ENCODE measurements at places on chromosomes 16 and 17.

DNA sequence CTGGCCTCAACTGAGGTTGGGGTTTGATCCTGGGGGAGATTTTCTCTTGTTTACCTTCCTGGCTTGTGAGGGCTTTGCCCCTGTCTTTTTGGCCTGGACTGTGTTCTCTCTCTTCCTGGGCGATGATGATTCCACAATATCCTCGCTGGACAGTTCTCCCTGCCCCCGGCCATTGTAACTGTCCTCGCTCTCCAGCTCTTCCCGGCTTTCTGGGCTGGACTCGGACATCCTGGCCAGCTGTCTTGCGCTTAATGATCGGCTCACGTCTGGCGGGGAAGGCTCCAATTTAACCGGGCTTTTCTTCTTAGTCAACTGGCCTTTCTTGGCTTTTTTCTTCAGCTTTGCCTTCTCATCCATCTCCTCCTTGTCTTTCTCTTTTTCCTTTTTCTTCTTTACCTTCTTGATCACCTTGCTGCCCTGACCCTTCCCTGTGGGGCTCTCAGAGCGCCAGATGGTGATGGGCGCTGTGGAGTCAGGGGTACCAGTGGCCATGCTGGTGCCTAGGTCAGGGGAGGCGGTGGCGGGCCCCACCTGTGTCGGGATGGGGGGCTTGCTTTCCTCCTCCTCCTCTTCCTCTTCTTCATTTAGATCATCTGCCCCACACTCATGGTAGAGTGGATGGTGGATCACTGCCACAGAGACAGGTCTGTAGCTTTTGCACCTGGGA lies 8.0 kb downstream of the PROCA1 start:
- DNase-seq: no peak

- no peak for DNase-seq
Observed at GRCh38 chr16:9909072-9909825, 273.0 kb downstream of the GRIN2A start.

DNA sequence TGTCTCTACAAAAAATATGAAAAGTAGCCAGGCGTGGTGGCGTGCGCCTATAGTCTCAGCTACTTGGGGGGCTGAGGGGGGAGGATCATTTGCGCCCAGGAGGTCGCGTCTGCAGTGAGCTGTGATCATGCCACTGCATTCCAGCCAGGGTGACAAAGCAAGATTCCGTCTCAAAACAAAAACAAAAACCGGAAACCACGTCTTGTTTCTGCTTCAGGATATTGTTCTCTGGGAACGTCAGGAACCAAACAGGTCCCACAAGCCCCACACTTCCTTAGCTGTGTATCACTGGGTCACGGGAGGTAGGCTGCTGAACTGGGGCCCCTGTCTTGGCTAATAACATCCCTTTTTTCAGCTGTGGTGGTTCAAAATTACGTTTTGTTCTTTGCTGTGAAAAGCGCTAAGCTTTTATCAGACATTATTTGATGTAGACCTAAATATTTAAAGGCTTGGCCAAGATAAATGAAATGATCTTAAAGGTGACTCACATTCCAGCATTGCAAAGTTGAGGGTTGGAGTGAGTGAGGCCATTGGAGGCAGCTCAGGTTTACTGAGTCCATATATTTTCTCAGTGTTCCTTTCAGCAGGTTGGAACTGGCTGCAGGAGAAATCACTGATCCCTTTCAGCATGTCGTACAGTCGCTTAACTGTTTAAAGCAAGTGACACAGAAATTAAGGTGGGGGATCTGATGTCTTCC lies 16.4 kb upstream of the SEC14L1 start:
- DNase-seq: no peak

DNA sequence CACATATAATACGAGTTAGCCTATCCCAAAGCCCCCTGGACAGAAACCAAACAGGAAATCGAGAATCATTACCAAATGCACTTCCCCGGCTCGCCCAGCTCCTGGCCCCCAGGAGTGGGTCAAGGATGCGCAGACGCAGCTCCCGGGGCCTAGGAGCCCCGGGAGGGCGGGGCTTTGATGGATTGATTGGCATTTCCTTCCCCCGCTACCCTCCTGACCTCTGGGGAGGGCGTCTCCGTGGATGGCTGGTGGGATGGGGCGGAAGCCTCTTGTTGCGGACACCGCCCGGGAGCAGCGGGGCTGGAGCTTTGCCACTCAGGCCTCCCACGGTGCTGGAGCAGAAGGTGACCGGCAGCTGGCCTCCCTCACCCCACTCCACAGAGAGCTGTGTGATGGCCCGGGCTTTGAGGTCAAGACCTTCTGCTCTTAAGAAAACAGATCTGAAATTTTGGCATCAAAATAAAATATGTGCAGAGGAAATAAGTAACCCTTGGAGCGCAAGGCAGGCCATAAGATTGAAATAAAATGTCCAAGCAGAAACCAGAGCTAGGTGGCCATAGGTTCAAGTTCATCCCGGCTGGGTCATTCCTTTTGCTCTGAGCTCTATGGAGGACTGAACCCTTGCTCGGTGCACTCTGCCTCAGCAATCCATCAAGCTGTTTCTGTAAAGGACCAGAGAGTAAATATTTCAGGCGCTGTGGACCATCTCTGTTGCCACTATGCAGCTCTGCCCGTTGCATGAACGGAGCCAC lies 262.3 kb downstream of the SOX9 start:
- no peak for DNase-seq

GRCh38 chr17:4704991-4705390 lies 1.1 kb upstream of the PELP1 start:
- no peak for DNase-seq

DNA sequence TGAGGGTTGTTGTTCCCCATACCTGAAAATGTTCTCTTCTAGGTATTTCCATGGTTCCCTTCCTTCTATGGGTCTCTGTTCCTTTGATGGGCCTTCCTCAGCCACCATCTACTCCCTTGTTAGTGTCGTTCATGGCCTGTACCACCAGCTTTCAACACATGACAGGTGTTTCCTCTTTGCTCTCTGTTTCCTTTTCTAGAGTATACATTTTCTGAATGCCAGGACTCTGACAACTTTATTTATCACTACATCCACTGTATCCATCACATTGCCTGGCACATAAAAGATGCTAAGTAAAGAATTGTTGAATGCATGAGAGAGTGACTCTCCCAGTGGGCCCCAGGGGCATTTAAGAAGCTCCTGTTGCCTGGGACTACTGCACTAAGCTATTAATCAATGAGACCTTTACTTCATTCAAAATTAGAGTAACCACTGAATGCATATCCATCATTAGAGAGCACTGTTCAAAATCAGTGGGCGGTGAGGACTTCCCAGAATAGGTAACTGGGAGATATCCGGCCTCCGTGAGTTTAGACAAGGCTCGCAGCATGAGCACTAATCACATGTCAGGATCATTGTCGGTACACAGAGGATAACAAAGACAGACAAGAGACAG lies 255.0 kb downstream of the CBLN1 start:
- no peak for DNase-seq

- no peak for DNase-seq
Observed at GRCh38 chr16:83802135-83802534, 5.6 kb upstream of the HSBP1 start.

DNA sequence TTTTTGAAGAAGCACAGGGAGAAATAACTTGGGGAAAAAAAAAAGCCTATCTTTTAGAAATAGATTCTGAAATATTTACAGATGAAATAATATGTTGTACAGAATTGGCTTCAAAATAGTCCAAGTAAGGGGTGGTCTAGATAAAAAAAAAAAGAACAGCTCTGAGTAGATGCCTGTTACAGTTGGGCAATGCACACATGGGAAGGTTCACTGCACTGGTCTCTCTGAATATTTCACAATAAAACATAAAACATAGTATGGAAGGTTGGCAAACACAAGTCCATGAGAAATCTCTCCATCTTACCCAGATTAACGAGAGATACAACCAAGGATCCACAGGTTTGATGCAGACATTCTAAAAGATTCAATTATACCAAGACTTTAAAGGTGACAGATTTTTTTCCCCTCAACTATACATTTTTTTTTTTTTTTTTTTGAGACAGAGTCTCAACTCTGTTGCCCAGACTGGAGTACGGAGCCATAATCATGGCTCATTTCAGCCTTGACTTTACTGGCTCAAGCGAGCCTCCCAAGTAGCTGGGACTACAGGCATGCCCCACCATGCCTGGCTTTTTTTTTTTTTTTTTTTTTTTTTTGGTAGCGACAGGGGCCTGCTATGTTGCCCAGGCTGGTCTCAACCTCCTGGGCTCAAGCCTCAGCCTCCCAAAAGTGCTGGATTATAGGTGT lies 58.0 kb downstream of the KANSL1 start:
- DNase-seq: no peak

DNA sequence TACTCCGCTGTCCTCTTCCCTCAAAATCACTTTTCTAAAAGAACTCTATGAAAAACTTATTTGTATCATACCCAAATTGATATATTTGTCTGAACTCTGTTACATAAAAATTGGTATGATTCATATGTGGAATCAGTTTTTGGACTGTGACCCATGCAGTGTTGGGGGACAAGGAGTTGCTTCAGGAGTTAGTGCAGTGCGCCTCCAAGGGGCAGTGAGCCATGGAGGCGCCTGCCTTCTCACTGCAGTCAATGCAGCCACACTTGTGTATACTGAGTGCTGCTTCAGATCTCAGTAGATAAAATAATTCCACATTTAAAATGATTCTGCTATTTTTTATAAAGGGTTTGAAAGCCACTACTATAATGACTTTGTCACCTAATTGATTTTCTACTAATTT lies 32.5 kb downstream of the DGKE start:
- no peak for DNase-seq

DNA sequence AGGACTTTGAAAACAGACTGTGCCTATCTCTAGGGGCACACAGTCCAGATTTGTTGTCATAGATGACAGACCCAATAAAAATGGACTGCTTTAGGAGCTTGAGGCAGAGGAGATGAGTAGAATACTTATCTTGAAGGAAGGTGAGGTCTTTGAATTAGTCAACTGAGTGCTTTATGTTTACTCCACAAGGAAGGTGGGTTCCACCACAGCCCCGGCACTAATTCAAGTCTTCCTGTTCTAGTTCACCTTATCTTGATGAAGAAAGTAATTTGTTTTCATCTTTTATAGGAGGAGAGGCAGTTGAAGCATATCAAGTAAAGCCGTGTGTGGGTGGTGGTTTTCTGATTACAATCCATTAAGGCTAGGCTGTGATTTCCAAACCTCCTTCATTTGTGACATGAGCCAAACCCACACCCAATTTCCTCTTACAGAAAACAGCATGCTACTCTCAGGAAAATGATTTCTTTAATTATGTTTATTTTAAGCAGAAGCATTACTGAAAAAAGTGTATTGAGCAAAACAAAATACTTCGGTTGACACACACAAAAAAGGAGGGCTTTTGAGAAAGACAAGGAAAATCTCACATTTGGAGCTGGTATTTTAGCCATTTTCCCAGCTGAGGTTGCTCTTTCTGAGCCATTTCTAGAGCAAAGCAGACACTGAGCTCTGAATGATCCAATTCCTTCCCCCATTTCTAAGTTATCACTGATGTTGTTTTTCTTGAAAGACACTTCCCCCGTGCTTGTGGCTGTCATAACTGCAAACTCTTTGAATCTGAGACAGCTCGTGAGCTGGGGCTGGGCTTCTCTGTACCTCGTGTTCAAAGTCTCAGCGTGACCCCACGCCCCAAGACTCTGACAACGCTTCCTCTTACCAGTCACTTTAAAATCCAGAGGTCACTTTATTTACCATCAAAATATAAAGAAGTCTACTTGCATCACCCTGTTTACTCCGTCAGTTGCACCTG lies 35.4 kb downstream of the CDRT15 start:
- DNase-seq: no peak

DNA sequence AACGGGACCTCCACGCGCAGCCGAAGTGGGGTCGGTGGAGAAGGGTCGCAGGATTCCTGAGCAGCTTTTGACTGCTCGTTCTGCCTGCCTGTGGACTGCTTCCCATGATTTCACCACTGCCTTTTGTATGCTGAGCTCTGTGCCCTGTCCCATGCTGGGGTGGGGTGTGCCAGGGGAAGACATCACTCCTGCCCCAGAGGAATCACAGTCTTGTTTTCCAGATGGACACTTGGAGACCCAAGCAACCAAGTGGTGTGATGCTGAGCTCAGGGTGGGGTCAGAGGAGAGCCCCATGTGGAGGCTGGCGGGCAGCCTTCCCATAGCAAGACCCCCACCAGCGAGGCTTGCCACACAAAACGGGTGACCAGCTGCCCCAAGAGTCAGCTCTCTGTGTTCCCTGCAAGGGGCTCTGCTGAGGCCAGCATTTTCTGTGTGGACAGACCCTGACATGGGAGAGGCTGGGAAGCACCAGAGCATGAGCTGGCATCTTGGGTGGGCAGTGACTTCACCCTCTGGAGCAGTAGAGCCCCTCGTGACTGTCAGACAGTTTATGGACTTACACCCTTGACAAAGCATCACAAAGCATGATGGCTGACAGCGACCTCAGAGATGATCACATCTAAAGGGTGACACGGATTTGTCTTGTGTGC lies 111.9 kb downstream of the GNAO1 start:
- DNase-seq: no peak

- DNase-seq: no peak
Observed at GRCh38 chr16:86289907-86290306, 220.4 kb upstream of the FOXF1 start.

GRCh38 chr17:41680426-41681040 lies 8.2 kb upstream of the EIF1 start:
- no peak for DNase-seq

DNA sequence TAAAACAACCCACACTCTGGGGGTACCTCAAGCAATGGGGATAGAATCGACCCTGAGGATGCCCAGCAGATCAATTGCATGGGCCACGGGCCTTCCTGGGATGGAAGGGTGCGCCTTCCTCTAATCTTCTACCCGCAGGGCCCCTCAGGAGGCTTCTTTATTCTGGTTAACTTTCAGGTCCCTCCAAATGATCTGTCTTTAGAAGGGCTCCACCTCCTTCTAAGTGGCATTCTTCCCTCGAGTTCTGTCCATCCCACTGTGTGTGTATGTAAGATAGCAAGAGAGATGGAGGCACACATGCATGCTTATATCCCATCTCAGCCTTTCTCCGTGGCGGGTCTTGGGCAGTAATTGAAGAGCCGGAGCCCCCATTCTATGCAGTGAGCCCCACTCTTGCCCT lies 125.7 kb downstream of the MRM1 start:
- DNase-seq: no peak

- no peak for DNase-seq
Observed at GRCh38 chr17:11499881-11500280, 98.4 kb upstream of the DNAH9 start.

GRCh38 chr16:81574168-81574567 lies 129.6 kb downstream of the CMIP start:
- DNase-seq: no peak

GRCh38 chr16:2520784-2521531 lies 787 bp downstream of the AMDHD2 start:
- no peak for DNase-seq

DNA sequence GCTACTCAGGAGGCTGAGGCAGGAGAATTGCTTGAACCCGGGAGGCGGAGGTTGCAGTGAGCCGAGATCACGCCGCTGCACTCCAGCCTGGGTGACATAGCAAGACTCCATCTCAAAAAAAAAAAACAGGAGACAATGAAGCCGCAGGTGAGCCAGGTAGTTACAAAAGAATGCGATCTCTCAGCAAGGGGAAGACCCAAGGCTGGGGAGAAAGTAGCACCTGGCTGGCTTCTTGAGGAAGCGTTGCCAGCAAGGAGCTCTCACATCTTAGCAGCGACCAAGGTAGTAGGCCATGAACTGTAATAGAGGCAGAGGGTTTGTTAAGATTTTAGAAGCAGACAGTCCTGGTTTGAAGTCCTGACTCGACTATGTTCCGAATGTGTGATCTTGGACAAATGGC lies 175.0 kb downstream of the AIPL1 start:
- no peak for DNase-seq
